ENCODE measurements at places on chromosomes 3 and 15.

DNA sequence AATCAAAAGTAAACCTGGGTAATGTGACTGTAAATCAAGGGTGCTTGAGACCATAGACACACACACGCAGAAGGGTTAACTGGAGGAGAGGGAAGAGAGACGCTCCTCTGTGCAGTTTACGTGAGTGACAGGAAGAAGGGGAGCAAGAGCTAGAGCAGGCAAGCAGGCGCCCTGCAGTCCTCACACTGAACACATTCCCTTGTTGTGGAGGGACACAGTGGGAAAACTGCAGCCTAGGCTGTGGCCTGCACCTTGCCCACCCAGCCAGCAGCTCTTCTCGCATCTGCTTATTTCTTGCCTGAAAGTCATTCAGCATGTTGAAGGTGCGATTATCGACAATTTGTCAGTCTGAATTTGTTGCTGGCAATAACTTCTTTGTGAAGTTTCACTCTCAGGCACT, 24.2 kb downstream of the SOX2 start:
- DNase-seq = no peak

GRCh38 chr3:152147748-152148147, 121.0 kb upstream of the MBNL1 start:
- no peak for DNase-seq

GRCh38 chr3:9715764-9716437, 12.3 kb downstream of the CPNE9 start:
- peak; percentile 67 for DNase-seq

DNA sequence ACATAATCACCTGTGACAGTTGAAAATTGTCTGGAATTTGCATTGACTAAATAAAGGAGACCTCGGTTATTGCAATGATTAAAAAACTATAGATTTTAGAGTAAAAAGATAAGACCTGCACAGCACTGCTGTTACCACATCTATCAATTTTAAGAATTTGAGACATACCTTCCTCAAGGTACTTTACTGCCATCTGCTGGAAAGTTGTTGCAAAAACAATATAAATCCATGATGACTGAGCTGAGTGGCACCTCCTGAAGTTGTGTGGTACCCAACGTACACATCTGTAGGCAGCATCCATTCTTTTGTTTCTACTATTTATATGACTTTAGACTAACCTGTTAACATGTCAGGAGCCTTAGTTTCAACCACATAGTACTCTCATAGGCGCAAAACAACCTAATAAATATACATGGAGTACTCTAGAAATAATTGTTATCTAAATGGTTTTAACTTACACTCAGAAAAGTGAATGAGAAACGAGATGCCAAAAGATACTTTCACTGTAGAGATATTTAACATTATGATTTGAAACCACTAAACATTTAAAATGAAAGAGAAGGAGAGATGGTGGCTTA, 106.7 kb downstream of the GHSR start:
- no peak for DNase-seq

DNA sequence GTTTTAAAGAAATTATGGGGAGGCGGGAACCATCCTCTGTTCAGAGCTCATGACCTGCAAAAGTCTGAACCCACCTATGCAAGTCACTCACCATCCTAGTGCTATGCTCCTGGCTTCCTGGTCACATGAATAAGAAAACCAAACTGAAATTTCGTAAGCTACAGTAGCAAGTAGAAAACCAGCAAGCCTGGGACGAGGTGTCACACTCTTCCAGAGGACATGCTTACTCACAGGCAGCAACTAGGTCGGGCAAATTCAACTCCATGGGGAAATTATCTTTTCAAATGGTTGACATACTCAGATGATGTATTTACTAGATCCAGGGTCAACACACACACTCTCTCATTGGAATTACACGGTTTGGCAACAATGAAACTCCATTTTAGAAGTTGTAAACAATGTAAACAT, 31.3 kb downstream of the LDHAL6B start:
- DNase-seq = no peak

- no peak for DNase-seq
Measured at GRCh38 chr3:14769544-14770325, 49.0 kb upstream of the FGD5 start.

DNA sequence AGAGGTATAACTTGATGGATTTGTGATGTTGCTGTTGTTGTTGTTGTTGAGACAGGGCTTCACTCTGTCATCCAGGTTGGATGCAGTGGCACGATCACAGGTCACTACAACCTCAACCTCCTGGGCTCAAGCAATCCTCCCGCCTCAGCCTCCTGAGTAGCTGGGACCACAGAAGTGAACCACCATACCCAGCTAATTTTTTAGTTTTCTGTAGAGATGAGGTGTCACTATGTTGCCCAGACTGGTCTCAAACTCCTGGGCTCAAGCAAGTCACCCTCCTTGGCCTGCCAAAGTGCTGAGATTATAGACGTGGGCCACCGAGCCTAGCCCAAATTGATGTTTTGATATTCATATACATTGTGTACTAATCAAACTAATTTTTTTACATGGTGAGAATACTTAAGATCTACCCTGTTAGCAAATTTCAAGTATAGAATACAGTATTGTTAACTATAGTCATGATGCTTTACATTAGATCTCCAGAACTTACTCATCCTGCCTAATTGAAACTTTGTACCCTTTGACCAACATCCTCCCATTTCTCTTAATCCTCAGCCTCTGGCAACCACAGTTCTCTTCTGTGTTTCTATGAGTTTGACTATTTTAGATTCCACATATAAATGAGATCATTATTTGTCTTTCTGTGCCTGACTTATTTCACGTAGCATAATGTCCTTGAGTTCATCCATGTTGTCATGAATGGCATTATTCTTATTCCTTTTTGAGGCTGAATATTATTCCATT, 23.2 kb downstream of the LMCD1 start:
- DNase-seq = no peak

GRCh38 chr3:52834871-52835501, at the start of gene MUSTN1:
Gene MUSTN1, minus strand, starts transcription at chr3:52835019. Its CDS starts 71 bp downstream, at chr3:52834948.
- no peak for DNase-seq

All from RWPE2 (cell line).